Cardiac ventricle fibroblast (primary cell): ENCODE measurements at places on chromosomes 2 and 18. TPM values are rescaled to one million over a fixed set of nuclear protein-coding genes. Genes with fewer than 3 reads are reported as not detected.

The GATA6 gene
- total RNA-seq = 30.0 and 37.3 TPM in 2 replicates

The TYMS gene
- 13.7 and 17.6 TPM in 2 replicates for total RNA-seq

The BCL2 gene
- total RNA-seq = 3.4 and 8.3 TPM in 2 replicates

The CCDC85A gene
- 0.06 and 0.34 TPM in 2 replicates for total RNA-seq

The DPYSL5 gene
- not detected in 2 replicates for total RNA-seq

The NETO1 gene
- not detected in 2 replicates for total RNA-seq

The MTHFD2 gene
- total RNA-seq = 59.9 and 60.3 TPM in 2 replicates

The C2orf66 gene
- total RNA-seq = 0.20 and 0.56 TPM in 2 replicates

The ALLC gene
- not detected in 2 replicates for total RNA-seq

The ACADL gene
- not detected in 2 replicates for total RNA-seq

The KCNS3 gene
- total RNA-seq = 0.34 TPM in 1 of 2 replicates, not detected in the other

The PLA2R1 gene
- 17.7 and 20.8 TPM in 2 replicates for total RNA-seq

The DAW1 gene
- total RNA-seq = 2.8 and 3.4 TPM in 2 replicates

The GULP1 gene
- total RNA-seq = 2.4 and 3.2 TPM in 2 replicates
